ENCODE measurements at places on chromosomes 1 and 21. TPM values are rescaled to one million over a fixed set of nuclear protein-coding genes. Genes with fewer than 3 reads are reported as not detected.

- no peak overlapping the region for H3K4me3 ChIP-seq
- H3K36me3 ChIP-seq = no peaks in the 10 kb centered on the region
- H3K27ac ChIP-seq = no peak overlapping the region
These were observed 136.3 kb upstream of the SLC44A3 start for GRCh38 chr1:94683886-94684285.

DNA sequence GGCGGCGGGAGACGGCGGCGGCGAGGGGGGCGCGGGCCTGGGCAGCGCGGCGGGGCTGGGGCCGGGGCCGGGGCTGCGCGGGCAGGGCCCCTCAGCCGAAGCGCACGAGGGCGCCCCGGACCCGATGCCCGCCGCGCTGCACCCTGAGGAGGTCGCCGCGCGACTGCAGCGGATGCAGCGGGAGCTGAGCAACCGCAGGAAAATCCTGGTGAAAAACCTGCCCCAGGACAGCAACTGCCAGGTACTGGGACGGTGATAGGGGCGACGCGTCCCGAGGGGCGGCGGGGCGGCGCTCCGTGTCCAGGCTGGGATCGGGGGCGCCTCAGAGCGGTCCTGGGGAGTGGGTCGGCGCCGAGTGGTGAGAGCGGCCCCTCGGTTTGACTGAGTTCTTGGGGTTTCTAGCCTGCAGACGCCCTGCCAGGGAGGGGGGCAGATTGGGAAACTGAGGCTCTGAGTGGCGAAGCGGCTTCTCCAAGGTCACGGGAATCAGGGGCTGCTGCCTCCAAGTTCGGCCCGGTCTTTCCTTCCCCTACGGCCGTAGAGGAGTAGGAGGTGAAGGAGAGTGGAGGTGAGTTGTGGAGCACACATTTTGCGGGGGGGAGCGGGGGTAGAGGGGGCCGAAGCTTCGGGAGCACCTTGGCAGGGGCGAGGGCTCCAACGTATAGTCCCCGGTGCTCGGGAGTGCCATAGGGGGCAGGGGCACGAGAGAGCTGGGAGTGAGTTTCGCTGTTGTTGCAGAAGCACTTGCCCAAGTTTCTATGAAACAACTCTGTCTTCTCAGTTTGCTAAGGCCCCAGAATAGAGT, 508 bp downstream of the RAVER2 start:
- H3K36me3 ChIP-seq = no peaks in the 10 kb centered on the region
- peak; percentile 31 for DNase-seq
- H3K4me1 ChIP-seq = no peaks in the 10 kb centered on the region
- no peaks in the 10 kb centered on the region for H3K27me3 ChIP-seq
- peak overlapping the region; percentile 65 for H3K27ac ChIP-seq

DNA sequence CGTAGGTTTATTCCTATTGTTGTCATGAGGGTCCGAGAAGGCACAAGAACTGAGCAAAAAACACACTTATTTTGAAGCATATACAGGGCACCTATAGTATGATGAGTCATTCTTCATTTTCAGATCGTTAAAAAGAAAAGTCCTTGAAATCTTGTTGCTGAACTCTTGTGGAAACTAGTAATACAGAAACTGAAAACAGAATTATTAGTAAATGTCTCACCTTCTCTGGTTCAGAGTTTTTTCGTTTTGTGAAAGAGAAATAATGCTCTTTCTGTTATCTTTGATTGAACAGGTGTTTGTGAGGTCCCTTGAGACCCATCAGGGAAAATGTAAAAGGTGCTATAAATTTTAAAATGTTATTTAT, 102.0 kb upstream of the COA6 start:
- no peaks in the 10 kb centered on the region for H3K27me3 ChIP-seq
- H3K36me3 ChIP-seq = no peaks in the 10 kb centered on the region
- H3K4me1 ChIP-seq = no peaks in the 10 kb centered on the region
- no peak overlapping the region for H3K4me3 ChIP-seq

DNA sequence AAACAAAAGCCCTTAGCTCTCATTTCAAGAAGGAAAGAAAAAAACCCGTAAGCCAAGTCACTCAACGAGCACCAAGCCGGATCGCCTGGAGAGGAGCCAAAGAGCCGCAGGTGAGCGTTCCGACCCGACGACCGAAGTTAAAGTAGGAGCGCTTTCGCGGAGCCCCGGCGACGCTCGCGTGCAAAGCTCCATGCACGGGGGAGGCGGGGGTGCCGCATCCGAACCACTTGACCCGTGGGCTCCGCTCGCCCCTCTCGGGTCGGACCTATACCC, 382 bp downstream of the GPBP1L1 start:
- H3K4me1 ChIP-seq = peaks cover 4% of the 10 kb centered on the region
- H3K27ac ChIP-seq = peak overlapping the region; percentile 60
- no peaks in the 10 kb centered on the region for H3K27me3 ChIP-seq

DNA sequence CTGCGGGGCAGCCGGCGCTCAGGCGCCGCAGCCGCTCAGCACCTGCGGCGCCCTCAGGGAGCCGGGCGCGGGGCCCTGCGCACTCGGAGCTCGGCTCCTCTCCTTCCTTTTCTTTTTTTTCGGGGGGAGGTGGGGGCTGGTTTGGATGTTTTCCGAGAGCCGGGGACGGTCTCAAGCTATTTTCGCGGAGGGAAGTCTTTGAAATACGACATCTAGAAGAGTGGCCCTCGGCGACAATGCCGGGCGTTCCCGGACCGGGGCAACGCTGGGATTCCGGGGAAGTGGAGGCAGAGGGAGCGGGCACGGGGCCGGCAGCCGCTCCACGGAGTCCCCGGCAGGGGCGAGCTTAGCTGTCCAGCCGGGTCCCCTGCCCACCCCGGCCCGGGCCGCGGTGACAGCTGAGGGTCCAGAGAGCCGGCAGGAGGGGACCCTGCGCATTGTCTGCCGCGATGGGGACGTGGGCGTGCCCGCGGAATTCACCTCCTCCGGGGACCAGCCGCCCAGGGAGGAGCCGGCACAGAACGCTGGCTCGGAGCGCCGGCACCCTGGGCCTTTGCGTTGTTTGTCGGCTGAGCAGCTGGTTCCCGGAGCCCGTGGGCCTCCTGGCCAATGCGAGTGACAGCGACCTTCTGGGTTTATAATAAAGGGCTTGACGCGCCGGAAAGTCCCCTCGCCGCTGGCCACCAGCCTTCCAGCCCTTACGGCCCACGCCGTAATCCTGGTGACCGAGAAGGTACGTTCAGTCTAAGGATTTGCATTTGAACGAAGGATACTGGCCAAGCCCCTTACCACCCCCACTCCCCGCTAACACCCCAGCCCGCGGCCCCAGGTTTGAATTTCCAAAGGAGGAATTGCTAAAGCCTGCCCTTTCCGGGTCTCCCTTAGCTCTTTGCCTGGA, 582 bp downstream of the SLC37A1 start:
- peak overlapping the region; percentile 60 for H3K4me3 ChIP-seq
- DNase-seq = no peak
- no peaks in the 10 kb centered on the region for H3K36me3 ChIP-seq
- H3K27me3 ChIP-seq = no peaks in the 10 kb centered on the region

GRCh38 chr1:6125366-6125765, 54.8 kb downstream of the CHD5 start:
- no peak for DNase-seq
- H3K36me3 ChIP-seq = no peaks in the 10 kb centered on the region
- no peak overlapping the region for H3K4me3 ChIP-seq

GRCh38 chr1:97791251-97791650, 129.6 kb downstream of the DPYD start:
- H3K36me3 ChIP-seq = no peaks in the 10 kb centered on the region
- H3K4me3 ChIP-seq = no peak overlapping the region
- no peaks in the 10 kb centered on the region for H3K27me3 ChIP-seq
- H3K27ac ChIP-seq = no peak overlapping the region
- no peaks in the 10 kb centered on the region for H3K4me1 ChIP-seq

- no peaks in the 10 kb centered on the region for H3K27me3 ChIP-seq
- no peaks in the 10 kb centered on the region for H3K36me3 ChIP-seq
- H3K4me3 ChIP-seq = no peak overlapping the region
- no peak overlapping the region for H3K27ac ChIP-seq
- no peaks in the 10 kb centered on the region for H3K4me1 ChIP-seq
These were observed 16.1 kb downstream of the EIF2B3 start for GRCh38 chr1:44970317-44970716.

DNA sequence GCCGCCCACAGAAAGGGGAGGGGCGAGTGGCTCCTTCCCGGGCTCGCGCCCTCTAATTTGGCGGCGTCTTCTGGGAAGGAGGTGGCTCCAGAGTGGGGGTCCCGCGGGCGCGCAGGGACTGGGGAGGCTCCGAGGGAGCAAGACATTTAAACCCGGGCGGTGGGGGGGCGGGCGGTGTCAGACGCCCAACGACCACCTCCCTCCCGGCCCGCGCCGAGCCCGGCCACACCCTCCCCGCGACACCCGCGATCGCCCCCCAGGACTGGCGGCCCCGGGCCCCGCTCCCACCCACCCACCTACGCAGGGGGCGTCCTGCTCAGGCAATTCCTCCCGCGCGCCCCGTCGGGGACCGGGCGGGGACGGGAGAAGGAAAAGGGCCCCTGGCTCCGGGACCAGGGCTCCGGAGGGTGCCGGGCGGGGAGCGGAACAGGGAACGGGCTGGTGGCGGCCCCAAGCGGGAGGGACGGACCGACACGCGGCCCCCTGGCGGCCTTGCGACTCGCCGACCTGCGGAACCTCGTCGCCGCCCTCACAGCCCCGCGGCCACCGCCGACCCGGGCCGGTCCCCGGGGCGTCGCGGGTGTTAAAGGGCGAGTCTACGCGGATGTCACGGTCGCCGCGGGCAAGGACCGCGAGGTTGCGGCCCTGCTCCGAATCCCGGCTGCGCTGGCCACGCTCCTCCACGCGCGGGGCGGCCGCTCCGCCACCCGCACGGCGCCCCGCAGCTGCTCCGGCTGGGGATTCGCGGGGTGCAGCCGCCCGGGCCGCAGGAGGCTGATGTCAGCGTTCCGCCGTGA, 94.0 kb upstream of the FMN2 start:
- no peak overlapping the region for H3K27ac ChIP-seq
- H3K4me1 ChIP-seq = peaks cover 4% of the 10 kb centered on the region
- no peak for DNase-seq
- no peaks in the 10 kb centered on the region for H3K27me3 ChIP-seq
- H3K36me3 ChIP-seq = no peaks in the 10 kb centered on the region
- H3K4me3 ChIP-seq = no peak overlapping the region

- H3K36me3 ChIP-seq = no peaks in the 10 kb centered on the region
- no peak overlapping the region for H3K27ac ChIP-seq
- no peak for DNase-seq
- H3K4me3 ChIP-seq = no peak overlapping the region
These were observed 97.5 kb upstream of the KCNJ6 start for GRCh38 chr21:38013741-38014140.

DNA sequence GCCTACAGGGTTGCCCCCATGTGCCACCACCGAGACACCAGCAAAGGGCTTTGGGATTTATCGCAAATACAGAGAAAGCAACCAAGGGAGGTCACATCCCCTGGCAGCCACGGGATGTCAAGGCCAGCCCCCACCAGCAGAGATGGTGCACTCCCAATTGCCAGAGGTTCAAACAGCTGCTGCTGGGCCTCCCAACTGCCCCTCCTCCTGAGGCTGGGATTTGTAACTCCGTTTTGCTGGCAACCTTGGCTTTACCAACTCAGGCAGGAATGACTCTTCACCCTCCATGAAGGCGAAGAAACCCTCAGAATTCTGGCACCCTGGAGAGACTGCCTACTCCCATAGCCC, 11.6 kb downstream of the TMEM53 start:
- DNase-seq = peak; percentile 38
- no peak overlapping the region for H3K27ac ChIP-seq
- H3K4me3 ChIP-seq = no peak overlapping the region
- peaks cover 6% of the 10 kb centered on the region for H3K4me1 ChIP-seq

The OR2T29 gene
- total RNA-seq = not detected

The UBL4B gene
- total RNA-seq = not detected

- no peak overlapping the region for H3K27ac ChIP-seq
- no peak for DNase-seq
- no peaks in the 10 kb centered on the region for H3K36me3 ChIP-seq
These were observed 222.0 kb downstream of the SETD4 start for GRCh38 chr21:35838350-35838749.

DNA sequence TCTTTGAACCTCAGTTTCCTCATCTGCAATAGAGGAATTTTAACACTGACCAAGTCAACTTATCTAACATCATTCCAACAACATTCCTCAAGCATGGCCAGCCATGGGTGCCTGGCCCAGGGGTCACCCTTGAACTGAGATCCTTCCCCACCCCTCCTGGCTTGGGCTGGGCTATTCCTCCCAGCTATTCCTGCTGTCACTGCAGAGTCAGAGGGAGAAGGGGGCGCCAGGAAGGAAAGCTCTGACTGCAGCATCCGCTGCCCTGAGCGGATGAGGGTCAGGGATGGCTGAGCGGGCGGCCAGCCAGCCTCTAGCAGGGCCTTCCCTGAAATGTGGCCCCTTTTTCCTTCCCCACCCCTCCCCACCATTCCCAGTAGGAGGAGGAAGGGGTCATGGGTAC, 3.1 kb downstream of the TINAGL1 start:
- peak overlapping the region; percentile 79 for H3K27ac ChIP-seq
- no peaks in the 10 kb centered on the region for H3K36me3 ChIP-seq
- H3K4me1 ChIP-seq = peaks cover 30% of the 10 kb centered on the region
- peak; percentile 62 for DNase-seq

DNA sequence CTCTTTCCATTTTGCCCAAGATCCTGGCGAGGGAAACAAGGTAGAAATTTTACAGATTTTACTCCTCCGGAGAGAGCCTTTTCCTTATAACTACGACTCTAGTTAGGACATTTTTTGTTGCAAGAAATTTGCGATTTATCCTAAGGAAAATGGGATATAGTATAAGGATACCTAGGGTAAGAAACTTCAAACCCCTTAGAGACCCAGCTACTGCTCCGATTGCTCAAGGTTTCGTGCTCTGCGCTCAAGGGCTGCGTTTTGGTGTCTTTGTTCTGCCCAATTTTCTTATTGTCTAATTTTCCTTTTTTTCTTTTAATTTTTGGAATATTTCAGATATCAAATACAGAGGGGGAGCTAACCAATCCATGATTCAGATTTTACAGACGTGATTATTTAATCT, 1.5 kb downstream of the TTC3 start:
- H3K4me3 ChIP-seq = peak overlapping the region; percentile 92
- no peaks in the 10 kb centered on the region for H3K36me3 ChIP-seq
- no peak overlapping the region for H3K27ac ChIP-seq
- no peaks in the 10 kb centered on the region for H3K4me1 ChIP-seq

The BTF3L4 gene
- 46.5 TPM for total RNA-seq

GRCh38 chr21:32332463-32332951, 33.9 kb downstream of the MRAP start:
- no peaks in the 10 kb centered on the region for H3K27me3 ChIP-seq
- H3K4me3 ChIP-seq = no peak overlapping the region
- no peaks in the 10 kb centered on the region for H3K36me3 ChIP-seq
- H3K4me1 ChIP-seq = peaks cover 3% of the 10 kb centered on the region
- DNase-seq = no peak

DNA sequence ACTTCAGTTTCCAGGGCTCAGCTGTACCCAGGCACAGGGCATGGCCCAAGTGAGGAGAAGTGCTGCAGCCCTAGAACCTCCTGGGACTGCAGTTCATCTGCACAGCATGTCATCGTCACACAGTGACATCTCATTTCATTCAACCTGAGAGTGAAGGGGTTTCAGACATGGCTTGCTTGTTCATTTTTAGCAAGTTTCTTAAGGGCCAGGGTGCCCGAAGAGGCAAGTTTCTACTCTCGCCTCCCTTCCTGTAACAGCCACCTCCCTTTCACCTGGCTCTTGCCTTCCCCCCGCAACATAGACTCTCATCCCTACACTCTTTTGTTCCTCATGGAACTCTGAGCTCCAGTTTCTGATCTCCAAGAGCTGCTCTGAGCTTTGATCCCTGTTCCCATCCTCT, 108.1 kb downstream of the C1orf21 start:
- no peak overlapping the region for H3K27ac ChIP-seq
- H3K4me1 ChIP-seq = peaks cover 10% of the 10 kb centered on the region
- no peaks in the 10 kb centered on the region for H3K27me3 ChIP-seq
- DNase-seq = no peak
- H3K36me3 ChIP-seq = no peaks in the 10 kb centered on the region
- no peak overlapping the region for H3K4me3 ChIP-seq

Measured in ovary (tissue), 10 donors.